ENCODE measurements at places on chromosomes 1 and 21.

DNA sequence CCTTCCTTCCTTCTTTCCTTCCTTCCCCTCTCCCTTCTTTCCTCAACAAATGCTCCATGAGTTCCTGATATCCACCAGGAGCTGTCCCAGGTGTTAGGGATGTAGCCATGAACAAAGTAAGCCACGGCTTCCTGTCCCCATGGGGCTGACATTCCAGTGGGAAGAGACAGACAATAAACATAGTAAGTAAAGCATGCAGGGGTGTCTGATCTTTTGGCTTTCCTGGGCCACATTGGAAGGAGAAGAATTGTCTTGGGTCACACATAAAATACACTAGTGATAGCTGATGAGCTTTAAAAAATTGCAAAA is 81.5 kb upstream of the ZBTB40 start:
- no peak for DNase-seq

DNA sequence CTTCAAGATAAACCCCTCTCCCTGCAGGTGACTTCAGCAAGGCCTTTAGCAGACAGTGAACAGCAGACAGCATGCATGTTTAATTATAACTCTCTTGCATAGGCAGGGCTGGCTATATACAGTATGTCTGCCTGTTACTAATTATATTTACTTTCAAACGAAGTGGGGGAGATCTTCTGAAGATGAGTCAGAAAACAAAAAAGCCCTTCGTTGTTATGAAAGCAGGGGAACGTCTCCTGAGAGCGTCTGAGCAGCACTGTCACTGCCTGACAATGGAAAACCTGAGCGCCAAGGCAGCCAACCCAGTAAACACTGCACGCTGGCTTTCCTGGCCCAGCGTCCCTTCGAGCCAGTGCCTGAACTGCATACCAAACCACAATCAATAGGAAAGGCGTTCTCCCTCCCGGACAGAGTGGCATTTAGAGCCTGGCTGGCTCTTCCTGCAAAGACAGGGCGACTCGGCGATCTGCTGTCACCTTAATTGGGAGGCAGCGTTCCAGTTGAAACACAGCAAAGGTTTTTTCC is 54.1 kb downstream of the TOMM20 start:
- peak; percentile 74 for DNase-seq

DNA sequence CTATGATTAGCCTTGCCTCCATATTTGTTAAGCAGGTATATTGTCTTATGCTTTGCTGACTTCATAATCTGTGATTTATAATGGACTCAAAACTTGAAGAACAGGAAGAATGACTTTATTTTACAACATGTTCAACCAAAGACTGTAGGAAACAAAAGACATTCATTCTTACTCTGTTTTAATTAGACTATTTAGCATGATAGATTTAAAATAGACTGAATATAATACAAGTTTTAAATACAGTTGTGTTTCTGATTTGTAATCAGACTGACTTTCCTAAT is 63.1 kb downstream of the CDC14A start:
- DNase-seq, result no peak

DNA sequence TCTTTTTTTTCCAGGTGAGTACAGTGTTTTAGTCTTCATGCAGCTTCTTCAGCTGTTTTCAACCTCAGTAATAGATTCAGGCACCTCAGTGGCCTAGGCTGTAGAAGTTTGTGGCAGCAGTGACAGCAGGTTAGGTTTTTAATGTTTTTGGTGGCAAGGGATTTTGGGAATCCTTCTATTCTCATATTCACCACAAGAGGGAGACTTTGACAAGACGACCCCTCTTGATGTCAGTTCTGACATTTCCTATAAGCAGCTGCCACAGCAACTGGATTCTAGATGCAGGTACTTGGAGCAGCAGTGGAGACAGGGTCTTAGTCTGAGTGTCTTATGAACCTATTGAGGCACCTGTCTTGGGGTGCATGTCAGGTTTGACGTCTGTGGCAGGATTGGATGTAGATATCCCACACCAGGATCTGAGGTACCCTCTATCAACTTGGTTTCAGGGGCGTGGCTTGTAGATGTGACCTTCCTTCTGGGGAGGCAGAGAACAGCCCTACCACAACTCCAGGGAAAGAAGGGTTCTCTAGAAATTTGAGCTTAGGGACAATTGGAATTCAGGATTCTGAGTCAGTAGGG is 1104.2 kb upstream of the TMPRSS15 start:
- DNase-seq, result no peak

- no peak for DNase-seq
These were observed 46.0 kb upstream of the LRIG2 start for GRCh38 chr1:113027007-113027406.

DNA sequence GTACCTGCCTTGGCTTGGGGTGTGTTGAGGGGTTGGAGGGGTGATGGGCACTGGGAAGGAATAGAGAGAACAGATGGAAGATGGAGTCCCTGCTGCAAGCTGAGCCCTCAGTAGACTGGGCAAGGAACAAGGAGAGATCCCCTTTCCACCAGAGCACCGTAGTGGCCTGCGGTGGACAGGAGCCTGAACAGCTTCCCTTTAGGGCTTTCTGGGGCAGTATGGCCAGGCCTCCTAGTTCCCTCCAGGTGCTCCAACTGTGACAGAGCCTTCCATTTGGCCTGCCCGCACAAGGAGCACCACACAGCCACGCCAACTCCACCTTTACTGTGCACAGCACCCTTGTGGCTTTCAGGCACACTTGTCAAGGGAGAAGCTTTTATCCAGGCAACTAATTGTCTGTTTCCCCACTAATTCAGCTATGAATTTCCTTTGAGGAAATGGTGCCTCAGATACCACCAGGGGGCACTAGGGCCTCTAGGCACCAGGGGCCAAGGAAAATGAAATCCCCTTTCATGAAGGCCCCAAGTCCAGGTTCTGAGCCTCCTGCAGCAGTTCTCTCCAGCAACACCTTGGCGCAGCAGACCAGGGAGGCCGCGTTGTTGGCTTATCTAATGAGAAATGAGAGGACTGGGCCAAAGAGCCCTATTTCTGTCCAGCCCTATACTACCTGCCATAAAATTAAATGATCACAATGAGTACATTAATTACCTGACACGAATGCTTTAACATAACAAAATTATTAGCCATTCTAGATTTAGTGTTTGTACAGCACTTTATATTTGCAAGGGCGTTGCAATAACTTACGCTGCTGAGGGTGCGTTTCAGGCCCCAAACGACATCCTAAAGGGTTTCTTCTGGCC is 23.1 kb upstream of the ERI3 start:
- no peak for DNase-seq

DNA sequence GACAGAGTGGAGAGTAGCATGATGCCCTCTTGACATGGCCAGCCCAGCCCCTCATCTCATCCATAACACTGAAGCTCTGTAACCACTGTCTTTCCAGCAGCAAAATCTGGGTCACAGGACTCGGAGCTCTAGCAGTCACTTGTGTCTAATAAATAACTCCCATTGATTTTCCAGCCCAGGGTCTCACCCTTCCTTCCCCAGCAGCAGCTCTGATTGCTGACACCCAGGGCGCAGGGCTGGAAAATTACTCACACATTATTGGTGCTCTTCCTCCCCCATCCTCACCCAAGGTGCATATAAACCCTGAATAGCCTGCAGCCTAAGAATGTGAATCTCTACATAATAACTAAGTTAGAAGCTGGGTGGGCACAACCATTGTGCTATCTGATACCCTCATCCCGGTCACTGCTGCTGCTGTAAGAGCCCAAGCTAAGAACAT is 21.1 kb upstream of the OR10J5 start:
- no peak for DNase-seq

- peak; percentile 47 for DNase-seq
These were observed 774 bp upstream of the ABL2 start for GRCh38 chr1:179230251-179230650.

GRCh38 chr1:157993147-157993917 is at the start of gene KIRREL1:
KIRREL1 (plus strand) TSS chr1:157993645; CDS start chr1:157993677, 32 bp downstream.
- DNase-seq, result no peak

- no peak for DNase-seq
These were observed 6.8 kb downstream of the BSND start for GRCh38 chr1:55005351-55006140.

GRCh38 chr1:169572187-169572586 is 14.1 kb downstream of the F5 start:
- no peak for DNase-seq

- DNase-seq, result no peak
These were observed 8.7 kb downstream of the CFAP107 start for GRCh38 chr1:12754738-12755137.

DNA sequence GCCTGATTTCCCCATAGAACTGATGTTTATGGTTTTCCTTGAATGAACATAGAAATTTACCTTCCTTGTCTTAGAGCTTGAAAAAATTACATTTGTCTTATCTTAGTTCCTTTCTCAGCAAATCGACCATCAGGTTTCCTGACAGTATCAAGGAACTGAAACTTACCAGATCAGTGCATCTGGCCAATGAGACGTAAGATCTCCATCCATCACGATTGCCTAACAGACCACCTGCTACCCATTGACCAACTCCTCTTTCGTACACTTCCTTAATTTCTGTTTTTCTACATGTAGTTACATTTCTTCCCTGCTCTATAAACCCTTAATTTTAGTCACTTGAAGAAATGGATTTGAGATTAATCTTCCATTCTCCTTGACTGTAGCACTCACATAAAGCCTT is 57.4 kb upstream of the TMPRSS15 start:
- no peak for DNase-seq

DNA sequence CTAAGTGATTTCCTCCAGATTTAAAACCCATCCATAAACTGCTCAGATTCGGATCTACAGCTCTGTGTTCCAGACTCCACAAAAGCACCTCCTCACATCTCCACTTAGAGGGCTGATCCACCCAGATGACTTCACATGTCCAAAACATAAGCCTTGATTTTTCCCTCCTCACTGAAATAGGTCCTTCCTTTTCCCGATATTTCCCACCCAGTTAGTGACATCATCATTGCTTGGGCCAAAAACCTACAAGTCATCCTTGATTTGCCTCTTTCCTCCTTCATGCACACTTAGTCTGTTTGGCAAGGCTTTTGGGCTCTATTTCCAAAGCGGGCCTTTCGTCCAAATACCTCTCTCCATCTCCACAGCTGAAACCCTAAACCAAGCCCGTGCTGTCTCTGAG is 32.3 kb downstream of the CCDC185 start:
- DNase-seq, result no peak

DNA sequence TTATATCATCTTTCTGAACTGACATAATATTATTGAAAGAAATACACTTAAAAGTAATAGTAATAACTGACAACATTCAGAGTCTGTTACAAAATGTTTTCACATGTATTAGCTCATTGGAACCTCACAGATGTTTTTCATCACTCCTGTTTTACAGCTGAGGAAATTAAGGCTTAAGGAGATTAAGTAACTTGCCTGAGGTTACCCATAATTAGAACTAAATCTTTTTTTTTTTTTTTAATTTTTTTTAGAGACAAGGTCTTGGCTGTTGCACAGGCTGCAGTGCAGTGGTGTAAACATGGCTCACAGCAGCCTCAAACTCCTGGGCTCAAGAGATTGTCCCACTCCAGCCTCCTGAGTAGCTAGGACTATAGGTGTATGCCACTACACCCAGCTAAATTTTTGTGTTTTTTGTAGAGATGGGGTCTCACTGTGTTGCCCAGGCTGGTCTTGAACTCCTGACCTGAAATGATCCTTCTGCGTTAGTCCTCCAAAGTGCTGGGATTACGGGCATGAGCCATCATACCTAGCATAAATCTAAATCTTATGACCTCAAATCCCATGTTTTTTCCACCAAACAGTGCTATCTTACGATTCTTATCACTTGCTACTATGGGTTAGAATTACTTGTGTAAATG is 64.7 kb upstream of the MACF1 start:
- DNase-seq, result no peak

DNA sequence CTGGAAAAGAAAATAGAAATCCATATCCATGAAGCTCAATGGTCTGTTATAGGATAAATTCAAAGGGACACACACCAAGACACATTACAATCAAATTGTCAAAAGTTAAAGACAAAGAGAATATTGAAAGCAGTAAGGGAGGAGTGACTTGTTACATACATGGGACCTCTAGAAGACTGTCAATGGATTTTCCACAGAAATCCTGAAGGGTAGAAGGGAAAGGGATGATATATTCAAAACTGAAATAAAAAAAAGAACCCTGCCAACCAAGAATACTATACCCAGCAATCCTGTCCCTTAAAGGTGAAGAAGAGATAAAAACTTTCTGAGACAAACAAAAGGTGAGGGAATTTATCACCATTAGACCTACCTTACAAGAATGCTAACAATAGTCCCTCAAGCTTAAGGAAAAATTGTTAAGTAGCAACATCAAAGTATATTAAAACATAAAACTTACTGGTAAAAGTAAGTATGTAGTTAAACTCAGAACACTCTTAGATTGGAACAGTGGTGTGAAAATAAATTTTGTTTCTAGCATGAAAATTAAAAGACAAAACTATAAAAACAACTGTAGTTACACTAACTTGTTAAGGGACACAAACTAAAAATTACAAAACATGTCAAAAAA is 103.2 kb upstream of the APP start:
- DNase-seq, result no peak

DNA sequence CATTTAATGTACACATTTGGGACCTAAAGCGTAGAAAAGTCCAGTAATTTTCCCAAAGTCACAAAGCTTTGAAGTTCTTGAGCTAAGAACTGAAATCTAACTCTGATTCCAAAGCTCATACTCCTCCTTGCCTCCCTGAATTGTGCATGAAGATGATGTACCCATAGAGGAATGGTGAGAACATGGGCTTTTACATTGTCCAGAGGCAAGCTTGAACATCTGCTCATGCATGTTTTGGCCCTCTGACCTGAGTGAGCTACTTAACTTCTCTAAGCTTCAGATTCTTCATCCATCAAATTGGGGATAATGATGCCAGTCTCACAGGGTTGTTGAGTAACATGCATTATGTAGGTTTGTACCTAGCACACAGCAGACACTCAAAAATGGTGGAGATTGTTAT is 258.4 kb upstream of the HOOK1 start:
- DNase-seq, result no peak

DNA sequence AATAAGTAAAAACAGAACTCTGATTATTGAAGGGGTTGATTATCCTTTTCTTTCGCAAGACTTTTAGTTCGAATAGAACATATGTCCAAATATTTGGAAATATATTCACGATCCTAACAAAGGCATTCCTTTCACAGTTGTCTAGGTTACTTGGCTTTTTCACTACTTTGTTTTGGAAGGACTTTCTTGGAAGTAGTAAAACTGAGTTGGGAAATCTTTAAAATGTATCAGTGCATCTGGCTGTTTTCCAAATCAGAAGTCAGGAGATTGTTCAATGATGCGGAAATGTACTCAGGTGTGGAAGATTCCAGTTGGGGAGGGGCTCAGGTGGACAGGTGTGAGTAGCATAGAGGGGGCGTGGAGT is 67.1 kb downstream of the SH3BGR start:
- DNase-seq, result no peak

- no peak for DNase-seq
These were observed 163.0 kb upstream of the RNPC3 start for GRCh38 chr1:103362348-103363007.

- no peak for DNase-seq
These were observed 65.9 kb upstream of the GJA5 start for GRCh38 chr1:147826259-147826658.

DNA sequence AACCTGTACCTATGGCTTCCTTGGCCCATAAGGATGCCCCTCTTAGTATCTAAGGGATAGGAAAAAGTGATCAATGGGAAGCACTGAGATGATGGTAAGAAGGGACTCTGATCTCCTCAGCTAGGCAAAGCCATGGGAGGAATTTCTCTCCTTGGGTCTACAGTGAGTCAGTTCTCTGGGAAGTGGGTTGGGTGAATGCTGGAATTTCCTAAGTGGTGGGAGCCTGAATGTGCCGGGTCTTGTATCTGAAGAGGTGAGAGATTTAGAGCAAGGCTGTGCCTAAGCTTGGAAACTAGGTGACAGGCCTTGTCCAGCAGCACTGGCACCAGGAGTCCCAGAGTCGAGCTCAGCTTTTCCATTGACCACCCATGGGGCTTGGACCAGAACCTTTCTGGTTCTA is 96.3 kb upstream of the SLC2A1 start:
- no peak for DNase-seq

Data from C1 segment of cervical spinal cord (tissue), 14 donors.